Head of caudate nucleus (tissue), 42 donors: ENCODE measurements at places on chromosomes 6 and 20.
A peak's percentile ranks its signal among the peaks of the same experiment; 100 is the strongest.

- DNase-seq = no peak
Measured at GRCh38 chr6:43060034-43060754, 763 bp downstream of the KLC4 start.

- DNase-seq = peak; percentile 75
Measured at GRCh38 chr6:165181951-165182414, 127.4 kb downstream of the C6orf118 start.

DNA sequence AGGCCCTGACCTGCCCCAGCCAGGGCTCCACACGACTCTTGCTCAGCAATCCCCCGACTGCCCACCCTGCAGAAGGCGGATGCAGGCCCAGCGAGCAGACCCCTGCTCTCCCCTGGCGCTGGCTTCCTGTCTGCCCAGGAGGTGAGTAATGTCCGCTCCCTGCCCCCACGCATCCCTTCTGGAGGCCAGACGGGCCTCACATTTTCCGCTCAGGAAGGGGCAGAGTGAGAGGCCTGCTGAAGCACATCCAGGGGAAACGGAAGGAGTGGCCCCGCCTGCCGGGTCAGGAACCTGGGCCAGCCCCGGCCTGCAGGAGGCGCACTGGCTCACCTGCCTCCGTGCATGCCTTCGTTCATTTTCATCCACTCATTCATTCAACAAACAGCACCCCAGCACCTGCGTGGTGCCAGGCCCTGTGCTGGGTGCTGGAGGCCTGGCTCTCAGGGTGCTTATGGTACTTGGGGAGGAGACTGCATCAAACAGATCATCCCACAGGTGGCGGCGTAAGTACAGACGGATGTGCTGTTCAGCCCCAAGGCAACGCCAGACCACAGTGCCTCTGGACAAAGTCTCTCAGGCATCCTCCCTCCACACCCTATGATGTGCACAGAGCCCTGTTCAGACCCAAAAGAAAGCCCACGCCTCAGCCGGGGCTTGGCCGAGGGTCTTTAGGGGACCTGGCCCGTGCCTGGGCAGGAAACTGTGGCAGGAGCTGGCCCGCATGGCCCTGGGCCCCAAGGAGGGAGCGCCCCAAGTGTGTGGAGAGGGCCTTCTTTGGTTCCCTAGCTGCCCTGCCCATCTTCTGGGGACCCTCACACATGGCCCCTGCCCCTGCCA is 112.1 kb downstream of the ASXL1 start:
- DNase-seq = no peak

DNA sequence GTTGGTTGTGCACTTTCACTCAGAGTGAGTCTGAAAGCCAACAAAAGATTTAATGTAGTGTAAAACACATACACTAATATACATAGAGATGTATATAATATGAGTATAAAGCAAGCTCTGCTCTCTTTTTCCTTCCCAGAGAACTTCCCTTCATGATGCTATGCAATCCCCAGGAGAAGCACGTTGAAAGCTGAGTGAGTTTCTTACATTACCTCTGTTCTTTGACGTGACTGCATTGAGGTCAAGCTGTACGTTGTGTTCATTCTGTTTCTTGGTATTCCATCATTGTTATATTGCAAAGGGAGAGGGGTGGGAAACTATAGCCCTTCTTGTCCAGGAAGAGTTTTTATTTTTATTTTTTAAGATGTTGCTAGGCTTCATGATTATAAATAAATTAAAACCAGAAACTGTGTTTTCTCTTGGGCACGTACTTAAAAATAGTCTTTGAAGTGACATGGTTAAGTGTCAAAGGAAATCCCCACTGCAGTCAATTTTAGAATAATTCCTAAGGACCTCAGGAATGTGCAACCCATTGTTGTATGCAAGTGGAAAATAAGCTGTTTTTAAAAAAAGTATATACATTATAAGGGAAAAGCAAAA is 651.0 kb downstream of the CD109 start:
- no peak for DNase-seq

DNA sequence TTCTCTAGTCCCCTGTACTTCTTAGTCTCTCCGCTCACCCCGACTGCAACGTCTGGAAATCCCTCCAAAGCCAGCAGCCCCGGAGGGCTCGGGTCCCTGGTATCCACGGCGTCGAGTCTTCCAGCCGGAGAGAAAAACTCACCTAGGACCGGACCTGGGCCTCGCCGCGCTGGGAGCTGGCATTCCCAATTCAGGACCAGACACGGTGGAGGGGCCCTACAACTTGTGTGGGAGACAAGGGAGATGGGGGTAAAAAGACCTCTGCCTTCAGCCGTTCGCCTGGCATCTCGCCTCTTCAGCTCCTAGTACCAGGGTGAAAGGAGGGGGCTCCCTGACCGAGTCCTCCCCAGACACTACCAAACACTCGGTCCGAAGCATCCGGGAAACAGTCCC is 64.3 kb downstream of the GPX5 start:
- no peak for DNase-seq

GRCh38 chr20:10735195-10735949 is 61.6 kb upstream of the JAG1 start:
- no peak for DNase-seq

DNA sequence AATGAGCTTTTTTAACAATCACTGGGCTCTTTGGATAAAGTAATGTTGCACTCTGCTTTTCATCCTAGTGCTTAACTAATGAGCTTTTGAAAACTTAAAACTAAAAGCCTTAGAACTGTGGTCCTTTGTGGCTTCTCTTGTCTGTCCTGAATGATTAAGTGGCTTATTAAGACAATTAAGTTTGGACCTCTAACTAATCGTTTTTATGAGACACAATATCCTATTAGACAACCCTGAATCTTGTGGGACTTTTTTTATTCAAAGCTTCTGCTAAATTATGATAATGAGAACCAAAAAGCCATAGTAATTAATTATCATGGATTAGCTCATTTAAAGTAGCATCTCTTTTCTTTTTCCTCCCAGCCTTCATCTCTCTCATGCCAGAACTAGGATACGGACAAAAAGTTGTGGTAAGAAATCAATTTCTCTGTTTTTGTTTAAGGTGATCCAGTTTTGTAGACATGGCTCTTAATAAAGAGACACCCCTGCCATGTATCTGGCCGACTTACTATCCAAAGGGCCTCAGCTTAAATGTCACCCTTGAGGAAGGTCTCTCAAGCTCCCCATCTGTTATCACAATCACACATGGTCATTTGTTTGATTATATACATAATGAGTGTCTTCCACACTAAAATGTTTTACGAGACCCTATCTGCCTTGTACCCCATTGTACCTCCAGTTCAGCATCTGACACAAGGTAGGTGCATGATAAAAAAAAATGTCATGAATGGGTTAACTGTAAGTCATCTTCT is 384.4 kb upstream of the IRAK1BP1 start:
- no peak for DNase-seq

- peak; percentile 61 for DNase-seq
Measured at GRCh38 chr20:5001174-5002076, at the start of gene SLC23A2. Gene SLC23A2, minus strand, starts transcription at chr20:5001510. Its CDS starts 68,948 bp downstream, at chr20:4932562.

DNA sequence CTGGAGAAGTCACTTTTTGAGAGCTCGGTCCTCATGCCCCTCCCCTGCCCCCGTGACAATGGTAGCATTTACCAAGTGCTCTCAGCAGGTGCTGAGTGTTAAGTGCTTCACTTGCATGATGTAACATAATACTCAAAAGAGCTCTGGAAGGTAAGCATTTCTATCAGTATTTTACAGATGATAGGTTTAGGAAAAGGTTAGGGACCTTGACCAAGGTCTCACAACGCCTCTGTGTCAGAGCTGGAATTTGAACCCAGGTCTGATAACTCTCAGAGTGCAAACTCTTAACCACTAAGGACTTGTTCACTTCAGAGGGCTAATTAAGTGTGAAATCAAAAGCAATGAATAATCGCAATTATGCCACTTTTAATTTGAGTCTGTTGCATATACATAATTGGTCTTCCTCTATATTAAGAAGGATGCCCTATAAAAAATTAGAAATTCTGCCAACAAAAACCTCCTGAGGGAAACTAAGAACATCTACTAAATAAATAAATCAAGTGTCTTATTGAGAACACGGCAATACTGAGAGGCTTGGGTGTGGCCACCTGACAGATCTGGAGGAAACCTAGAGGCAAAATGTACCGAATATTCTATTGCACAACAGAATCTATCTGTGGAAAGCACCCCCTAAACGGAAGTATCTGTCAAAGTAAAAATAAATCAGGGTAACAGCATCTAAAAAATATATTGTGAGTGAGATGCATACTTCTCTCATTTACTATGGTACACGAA is 109.8 kb downstream of the BACH2 start:
- no peak for DNase-seq

DNA sequence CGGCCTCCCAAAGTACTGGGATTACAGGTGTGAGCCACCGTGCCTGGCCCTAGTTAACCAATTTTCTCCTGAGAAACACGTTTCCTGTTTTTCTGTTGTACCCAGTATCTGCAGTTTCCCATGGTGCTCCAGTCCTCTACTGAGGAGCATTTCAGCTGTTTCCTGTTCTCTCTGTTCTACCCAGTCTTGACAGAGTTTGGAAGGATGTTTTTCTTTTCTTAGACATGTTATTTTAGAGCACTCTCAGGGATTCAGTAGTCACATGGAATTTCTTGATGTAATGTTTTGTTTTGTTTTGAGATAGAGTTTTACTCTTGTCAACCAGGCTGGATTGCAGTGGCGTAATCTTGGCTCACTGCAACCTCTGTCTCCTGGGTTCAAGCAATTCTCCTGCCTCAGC is 129.8 kb upstream of the TIAM2 start:
- no peak for DNase-seq
